CD4-positive, alpha-beta T cell treated with Interleukin-12 subunit alpha and Interleukin-12 subunit beta, for 1 hour (primary cell): ENCODE measurements at places on chromosomes 2 and 18.

DNA sequence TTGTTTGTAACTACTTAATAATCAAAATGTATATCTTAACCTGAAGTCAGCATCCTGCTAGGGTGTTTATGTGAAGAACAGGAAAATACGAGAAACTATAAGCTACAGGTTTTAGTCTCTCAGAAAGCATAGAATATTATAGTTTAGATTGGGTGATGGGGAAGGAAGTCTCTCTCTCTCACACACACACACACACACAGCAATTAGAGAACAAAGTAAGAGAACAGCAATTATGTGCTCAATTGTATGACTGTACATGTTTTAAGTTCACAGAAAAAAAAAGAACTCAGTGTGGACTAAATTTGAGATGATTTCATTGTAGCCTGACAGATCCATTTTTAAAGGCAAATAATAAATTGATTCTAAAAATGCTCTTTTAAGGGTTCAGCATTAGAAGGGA, 94.3 kb upstream of the ZNF516 start:
- DNase-seq, result no peak

DNA sequence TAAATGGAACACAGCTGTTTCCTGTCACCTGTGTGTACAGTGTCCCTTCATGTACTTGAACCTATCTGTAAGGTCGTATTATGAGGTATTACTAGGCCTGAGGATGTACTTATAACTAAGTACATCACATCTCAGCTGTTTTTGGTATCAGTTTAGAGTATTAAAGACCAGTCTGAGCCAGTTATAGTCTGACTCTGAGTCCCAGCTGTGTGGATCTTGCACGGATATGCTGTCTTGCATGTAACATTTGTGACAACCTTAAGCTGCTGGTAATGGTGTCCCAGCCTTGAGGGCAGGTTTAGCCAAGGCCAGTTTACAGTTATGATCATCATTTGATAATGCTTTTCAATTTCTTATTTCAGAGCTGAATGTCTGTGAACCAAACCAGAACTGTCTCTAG, 496.3 kb downstream of the SLC4A3 start:
- no peak for DNase-seq

GRCh38 chr2:66896131-66896530, 461.2 kb downstream of the MEIS1 start:
- no peak for DNase-seq

DNA sequence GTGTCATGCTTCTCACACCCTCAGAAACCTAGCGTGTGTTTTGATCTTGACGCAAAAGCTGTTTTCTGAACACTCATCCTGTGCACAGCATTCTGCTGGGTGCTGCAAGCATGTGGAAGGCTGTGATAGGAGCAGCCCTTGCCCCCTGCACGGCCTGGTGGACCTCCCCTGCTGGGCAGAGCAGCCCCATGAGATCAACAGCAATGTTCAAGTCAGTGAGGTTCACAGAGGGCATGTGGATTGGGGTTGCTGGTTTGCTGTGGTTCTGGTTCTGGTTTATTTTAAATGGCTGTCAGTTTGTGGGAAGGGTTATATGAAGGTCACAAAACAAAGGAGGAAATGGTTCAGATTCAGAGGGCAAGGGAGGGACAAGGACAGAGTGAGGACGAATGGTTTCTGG, 71.3 kb downstream of the SOWAHC start:
- no peak for DNase-seq

- no peak for DNase-seq
Measured at GRCh38 chr2:237864940-237865622, 5.7 kb downstream of the RAMP1 start.

GRCh38 chr2:44778671-44779476, 162.6 kb upstream of the SIX3 start:
- peak; percentile 5 for DNase-seq

- DNase-seq, result no peak
Measured at GRCh38 chr18:63259567-63260379, 59.8 kb downstream of the BCL2 start.

GRCh38 chr18:58316396-58317342, 272.6 kb downstream of the NEDD4L start:
- no peak for DNase-seq
